Natural killer cell (primary cell): ENCODE measurements at places on chromosomes 7 and 10.

DNA sequence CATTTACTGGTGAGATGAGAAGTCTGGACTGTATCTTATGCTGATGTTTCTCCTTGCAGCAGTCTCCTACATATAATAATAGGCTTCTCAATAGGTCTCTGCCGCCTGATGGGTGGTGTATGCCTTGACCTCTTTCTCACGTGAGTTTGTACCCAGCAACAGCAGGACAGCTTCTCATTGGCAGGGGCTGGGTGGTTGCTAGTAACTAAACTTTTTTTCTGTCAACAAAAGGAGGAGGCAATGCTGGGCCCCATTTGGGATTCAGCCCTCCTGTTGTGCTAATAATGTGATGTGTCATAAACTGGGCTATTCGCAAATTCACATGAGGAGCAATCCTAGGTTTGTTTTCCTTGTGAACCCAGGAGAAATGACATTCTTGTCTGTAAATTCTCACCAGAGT, 533.6 kb downstream of the GATA3 start:
- peaks cover 2% of the 10 kb centered on the region for H3K27me3 ChIP-seq
- no peaks in the 10 kb centered on the region for H3K4me1 ChIP-seq
- DNase-seq, result no peak

- H3K27ac ChIP-seq, result no peak overlapping the region
- no peaks in the 10 kb centered on the region for H3K36me3 ChIP-seq
- no peaks in the 10 kb centered on the region for H3K4me1 ChIP-seq
- no peaks in the 10 kb centered on the region for H3K27me3 ChIP-seq
These were observed 62.9 kb downstream of the PRKAG2 start for GRCh38 chr7:151813997-151814396.

- H3K27me3 ChIP-seq, result no peaks in the 10 kb centered on the region
- no peak overlapping the region for H3K27ac ChIP-seq
- no peak for DNase-seq
These were observed 1015.8 kb downstream of the SORCS3 start for GRCh38 chr10:105656856-105657255.

DNA sequence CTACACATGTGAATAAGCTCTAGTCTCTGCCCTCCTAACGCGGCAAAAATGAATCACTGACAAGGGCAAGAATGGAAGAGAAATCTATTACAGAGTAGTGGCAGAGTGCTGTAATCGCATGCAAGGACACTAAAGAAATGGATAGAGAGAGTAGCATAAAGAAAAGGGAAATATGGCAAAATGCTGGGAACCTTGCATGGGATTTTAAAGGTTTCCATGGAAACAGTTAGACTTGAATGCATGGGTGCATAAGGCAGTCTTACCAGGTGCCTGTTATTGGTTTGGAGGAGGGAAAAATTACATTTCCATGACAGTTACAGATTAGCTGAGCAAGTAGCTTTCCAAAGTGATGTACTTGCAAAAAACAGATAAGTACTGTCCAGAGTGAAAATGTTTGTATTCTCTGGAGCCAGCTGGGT, 233.4 kb downstream of the PTN start:
- no peaks in the 10 kb centered on the region for H3K4me1 ChIP-seq
- DNase-seq, result no peak
- no peaks in the 10 kb centered on the region for H3K36me3 ChIP-seq
- no peak overlapping the region for H3K27ac ChIP-seq
- H3K27me3 ChIP-seq, result no peaks in the 10 kb centered on the region
- no peak overlapping the region for H3K4me3 ChIP-seq

- no peak for DNase-seq
- no peak overlapping the region for H3K27ac ChIP-seq
- no peaks in the 10 kb centered on the region for H3K27me3 ChIP-seq
- H3K4me1 ChIP-seq, result no peaks in the 10 kb centered on the region
- H3K36me3 ChIP-seq, result no peaks in the 10 kb centered on the region
These were observed 20.5 kb downstream of the TRPV5 start for GRCh38 chr7:142913051-142913450.

GRCh38 chr10:119535305-119535704, 7.2 kb downstream of the RGS10 start:
- no peak overlapping the region for H3K4me3 ChIP-seq
- no peaks in the 10 kb centered on the region for H3K36me3 ChIP-seq
- no peaks in the 10 kb centered on the region for H3K27me3 ChIP-seq
- no peak for DNase-seq

DNA sequence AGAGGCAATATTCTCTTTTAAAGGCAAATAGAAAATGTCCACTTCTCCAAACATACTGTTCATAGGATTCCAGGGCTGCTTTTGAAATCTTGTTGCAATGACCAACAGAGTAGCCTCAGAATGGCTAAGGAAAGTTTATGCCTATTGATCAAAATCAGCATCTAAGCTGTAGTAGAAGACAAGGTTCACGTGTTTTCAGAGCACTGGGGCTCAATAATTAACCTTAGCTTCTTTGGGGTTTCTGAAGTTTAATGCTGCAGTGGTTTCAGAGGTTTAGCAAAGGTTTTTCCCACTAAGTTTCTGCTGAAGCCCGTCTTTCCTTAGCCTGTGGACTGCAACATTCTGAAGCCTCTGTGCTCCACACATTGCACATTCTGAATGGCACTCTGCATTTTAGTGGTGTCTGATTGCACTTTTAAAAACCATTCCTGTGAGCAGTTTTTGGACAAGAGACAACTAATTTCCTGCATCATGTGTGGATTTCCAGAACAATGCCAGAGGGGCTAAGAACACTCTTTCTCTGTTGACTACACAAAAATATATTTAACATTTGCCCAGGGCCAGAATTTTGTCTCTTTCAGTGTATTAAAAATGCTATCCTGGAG, 342.5 kb downstream of the PTEN start:
- H3K4me1 ChIP-seq, result no peaks in the 10 kb centered on the region
- DNase-seq, result no peak
- H3K36me3 ChIP-seq, result no peaks in the 10 kb centered on the region
- H3K27ac ChIP-seq, result no peak overlapping the region
- no peaks in the 10 kb centered on the region for H3K27me3 ChIP-seq
- no peak overlapping the region for H3K4me3 ChIP-seq

GRCh38 chr7:101941481-101942383, 124.3 kb downstream of the CUX1 start:
- no peaks in the 10 kb centered on the region for H3K27me3 ChIP-seq
- DNase-seq, result no peak
- no peaks in the 10 kb centered on the region for H3K4me1 ChIP-seq
- no peak overlapping the region for H3K4me3 ChIP-seq
- H3K27ac ChIP-seq, result no peak overlapping the region
- H3K36me3 ChIP-seq, result no peaks in the 10 kb centered on the region

DNA sequence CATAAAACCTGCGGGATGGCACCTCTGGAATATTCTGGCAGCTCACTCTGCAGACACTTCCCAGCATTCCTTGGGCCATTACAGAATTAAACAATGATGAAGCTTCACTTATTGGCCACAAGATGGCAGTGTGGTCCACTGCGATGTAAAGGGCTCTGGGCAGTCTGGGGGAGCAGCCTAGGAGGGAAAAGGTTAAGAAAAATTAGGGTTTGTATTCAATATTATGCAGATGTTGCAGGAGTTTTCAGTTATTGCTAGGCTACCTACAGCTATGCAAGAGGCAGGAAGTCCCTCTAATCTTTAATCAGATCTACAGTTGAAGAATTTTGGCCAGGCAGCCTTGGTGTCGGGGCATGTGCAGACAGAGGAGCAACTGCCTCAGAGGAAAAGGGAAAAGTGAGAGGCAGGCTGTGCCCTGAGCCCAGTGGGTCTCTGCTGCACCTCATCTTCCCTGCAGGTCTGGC, 233.2 kb upstream of the PRSS1 start:
- no peaks in the 10 kb centered on the region for H3K36me3 ChIP-seq
- no peaks in the 10 kb centered on the region for H3K27me3 ChIP-seq
- H3K27ac ChIP-seq, result no peak overlapping the region
- no peak for DNase-seq
- no peak overlapping the region for H3K4me3 ChIP-seq
- H3K4me1 ChIP-seq, result no peaks in the 10 kb centered on the region

DNA sequence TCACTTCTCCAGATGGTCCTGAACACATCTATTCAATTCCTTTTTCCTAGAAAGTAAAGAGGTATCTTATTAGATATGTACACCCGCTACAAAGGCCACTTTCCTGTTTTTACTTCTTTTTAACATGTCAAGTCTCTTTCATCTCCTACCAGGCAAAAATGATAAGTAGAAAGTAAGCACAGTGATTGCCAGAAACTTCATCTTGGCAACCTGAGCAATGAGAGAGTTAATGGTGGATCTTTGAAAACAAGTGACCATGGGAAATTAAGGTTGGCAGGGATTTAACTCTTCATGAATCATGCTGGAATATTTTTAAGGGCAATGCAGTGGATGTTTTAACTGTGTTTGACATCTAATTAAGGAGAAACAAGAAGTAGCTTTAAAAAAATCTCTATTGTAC, 2.7 kb downstream of the SEMA3A start:
- H3K4me3 ChIP-seq, result no peak overlapping the region
- H3K4me1 ChIP-seq, result no peaks in the 10 kb centered on the region
- no peaks in the 10 kb centered on the region for H3K27me3 ChIP-seq
- H3K27ac ChIP-seq, result no peak overlapping the region

DNA sequence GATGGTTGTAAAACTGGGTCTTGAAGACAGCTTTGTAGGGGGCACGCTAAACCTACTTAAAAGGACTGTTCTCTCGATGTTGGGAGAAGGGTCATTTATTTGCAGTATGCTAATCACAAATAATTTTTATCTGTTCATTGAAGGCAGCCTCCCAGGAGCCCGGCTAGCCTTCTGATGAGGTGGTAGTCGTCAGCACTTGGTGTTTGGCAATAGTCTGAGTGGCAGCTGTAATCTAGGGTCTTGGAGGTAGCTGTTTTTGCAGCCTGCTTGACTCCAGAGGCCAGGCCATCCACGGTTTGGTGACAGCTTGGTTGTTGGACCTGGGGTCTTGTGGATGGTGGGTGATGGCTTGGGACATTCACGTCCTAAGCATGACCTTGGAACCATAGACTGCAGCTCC, 2.2 kb downstream of the GTF2IRD1 start:
- no peaks in the 10 kb centered on the region for H3K36me3 ChIP-seq
- H3K4me1 ChIP-seq, result peaks cover 16% of the 10 kb centered on the region
- no peak overlapping the region for H3K27ac ChIP-seq
- H3K4me3 ChIP-seq, result no peak overlapping the region
- DNase-seq, result no peak
- H3K27me3 ChIP-seq, result peaks cover 7% of the 10 kb centered on the region

- H3K4me1 ChIP-seq, result no peaks in the 10 kb centered on the region
- no peak overlapping the region for H3K27ac ChIP-seq
- H3K27me3 ChIP-seq, result no peaks in the 10 kb centered on the region
- no peaks in the 10 kb centered on the region for H3K36me3 ChIP-seq
- H3K4me3 ChIP-seq, result no peak overlapping the region
These were observed 32.8 kb downstream of the ADCY1 start for GRCh38 chr7:45606931-45607330.

DNA sequence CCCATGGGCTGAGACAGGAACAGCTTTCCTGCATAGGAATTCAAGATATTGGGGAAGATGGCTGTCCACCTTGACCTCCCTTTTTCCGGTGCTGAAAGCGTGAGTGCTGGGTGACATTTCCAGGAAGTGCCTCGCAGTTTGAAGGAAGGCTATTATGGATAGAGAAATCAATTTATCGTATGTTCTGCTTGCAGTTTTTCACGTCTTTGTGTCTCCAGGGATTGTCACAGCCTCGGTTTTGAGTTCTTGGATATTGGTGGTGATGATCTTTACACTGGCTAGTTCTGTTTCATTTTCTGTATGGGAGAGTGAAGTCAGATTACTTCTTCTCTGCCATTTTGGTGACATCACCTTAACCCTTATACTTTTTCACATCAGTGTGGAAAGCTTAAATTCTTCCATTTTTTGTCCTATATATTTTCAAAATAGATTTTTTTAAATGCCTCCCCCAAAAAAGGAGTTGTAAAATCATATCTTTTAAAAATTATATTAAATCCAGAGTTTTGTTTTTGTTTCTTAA, 102.5 kb upstream of the APBB1IP start:
- H3K36me3 ChIP-seq, result no peaks in the 10 kb centered on the region
- peak overlapping the region; percentile 29 for H3K4me3 ChIP-seq
- H3K27ac ChIP-seq, result no peak overlapping the region
- no peaks in the 10 kb centered on the region for H3K27me3 ChIP-seq
- H3K4me1 ChIP-seq, result peaks cover 4% of the 10 kb centered on the region
- no peak for DNase-seq

DNA sequence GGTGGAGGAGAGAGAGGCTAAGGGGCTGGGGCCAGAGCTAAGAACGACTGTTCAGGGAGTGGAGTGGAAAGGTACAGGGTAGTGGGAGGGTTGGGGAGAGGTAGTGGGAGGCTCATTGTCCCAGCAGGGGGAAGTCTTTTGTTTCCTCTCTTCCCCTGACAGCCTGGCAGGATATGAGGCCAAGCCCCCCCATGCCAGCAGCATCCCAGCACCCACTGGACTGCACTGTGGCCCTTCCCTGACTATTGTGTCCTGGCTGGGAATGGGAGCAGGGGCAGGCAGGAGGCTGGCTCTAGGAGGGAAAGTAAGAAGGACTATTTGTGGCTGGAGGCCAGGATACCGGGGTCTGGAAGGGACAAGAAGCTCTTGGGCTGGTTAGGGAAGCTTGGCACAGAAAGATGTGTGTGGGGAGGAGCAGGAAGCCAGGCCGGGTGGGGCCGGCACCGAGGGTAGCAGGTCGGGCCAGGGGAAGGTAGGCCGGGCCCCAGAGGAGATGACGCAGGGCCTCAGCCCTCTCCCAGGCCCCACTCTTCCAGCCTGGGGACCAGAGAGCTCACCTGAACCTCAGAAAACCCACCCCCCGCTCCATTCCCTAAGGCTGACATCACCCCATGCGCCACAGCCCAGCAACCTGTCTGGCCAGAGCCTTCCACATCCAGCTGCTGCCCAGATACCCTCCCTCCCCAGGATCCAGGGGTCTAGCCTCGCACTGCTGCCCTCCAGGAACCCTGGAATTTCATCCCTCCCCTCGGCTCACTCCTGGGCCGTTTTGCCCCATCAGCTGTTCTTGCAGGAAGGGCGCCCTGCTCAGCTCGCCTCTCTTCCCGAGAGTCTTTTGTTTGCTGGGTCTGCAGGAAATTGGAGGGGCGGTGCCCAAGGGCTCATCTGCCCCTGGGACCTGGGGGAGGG, 8.8 kb upstream of the EPHB4 start:
- no peaks in the 10 kb centered on the region for H3K36me3 ChIP-seq
- no peak overlapping the region for H3K27ac ChIP-seq
- peaks cover 15% of the 10 kb centered on the region for H3K4me1 ChIP-seq
- no peak for DNase-seq
- H3K4me3 ChIP-seq, result no peak overlapping the region

DNA sequence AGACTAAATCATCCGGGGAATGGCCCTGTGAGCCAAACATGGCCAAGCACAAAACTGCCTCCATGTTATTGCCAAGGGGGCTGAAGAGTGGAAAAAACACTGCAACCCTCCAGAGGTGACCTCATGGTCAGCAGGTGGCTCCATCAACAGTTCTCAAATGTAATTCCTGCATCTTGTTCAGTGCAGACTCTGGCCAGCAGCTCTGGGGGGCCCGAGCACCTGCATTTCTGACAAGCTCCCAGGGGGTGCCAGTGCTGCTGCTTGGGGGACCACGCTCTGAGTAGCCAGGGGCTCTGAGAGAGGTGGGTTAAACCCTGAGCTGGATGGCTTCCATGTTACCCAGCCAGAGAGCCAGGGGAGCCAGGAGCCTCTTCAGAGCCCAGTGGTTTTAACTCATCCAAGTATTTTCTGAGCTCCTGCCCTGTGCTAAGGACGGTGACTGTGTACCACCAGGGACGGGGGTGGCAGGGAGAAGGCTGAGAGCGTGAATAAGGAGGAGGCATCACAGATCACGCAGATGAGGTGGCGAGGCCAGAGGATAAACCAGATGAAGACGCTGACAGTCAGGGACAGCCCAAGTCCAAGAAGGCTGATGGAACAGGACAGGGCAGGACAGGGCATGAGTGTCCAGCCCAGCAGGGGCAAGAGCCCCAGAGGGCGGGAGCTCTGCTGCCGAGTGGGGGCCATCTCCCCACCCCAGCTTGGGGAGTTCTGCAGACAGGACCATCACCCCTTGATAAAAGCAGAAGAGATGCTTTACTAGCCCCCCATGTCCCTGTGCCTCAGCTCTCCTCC, 52.9 kb downstream of the CLEC2L start:
- no peak overlapping the region for H3K27ac ChIP-seq
- H3K4me3 ChIP-seq, result no peak overlapping the region
- H3K36me3 ChIP-seq, result peaks cover 42% of the 10 kb centered on the region
- H3K27me3 ChIP-seq, result no peaks in the 10 kb centered on the region
